SK-N-DZ (cell line): ENCODE measurements at places on chromosomes 11 and 22.
A peak's percentile ranks its signal among the peaks of the same experiment; 100 is the strongest.

DNA sequence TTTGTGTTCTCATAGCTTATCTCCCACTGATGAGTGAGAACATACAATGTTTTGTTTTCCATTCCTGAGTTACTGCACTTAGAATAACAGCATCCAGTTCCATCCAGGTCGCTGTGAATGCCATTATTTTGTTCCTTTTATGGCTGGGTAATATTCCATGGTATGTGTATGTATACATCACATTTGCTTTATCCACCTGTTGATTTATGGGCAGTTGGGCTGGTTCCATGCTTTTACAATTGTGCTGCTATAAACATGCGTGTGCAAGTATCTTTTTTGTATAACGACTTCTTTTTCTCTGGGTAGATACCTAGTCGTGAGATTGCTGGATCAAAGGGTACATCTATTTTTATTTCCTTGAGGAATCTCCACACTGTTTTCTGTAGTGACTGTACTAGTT is 74.8 kb downstream of the ZNF280B start:
- no peak for DNase-seq

DNA sequence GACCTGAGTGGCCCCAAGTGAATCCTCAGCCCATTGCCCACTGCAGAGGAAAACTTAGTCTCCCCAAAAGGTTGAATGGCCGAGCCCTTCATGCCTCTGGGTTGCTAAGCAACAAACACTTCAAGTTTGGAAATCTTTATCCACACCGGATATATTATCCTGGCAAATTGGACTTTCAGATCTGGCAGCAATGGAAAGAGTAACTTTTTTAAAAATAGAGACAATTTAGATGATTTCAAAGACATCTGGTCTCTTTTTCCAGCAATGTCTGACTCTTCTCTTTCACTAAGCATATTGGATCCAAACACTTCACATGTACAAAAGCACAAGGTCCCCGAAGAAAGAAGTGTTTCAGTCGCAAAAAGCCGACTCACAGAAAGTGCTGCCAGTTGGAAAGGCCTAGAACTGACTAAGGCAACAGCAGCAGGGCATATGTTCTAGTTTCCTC is 505.3 kb downstream of the SOX6 start:
- no peak for DNase-seq

- DNase-seq, result no peak
These were observed at the start of gene BBOX1 for GRCh38 chr11:27040302-27041115. Gene BBOX1 (plus strand): TSS chr11:27040815. CDS start chr11:27055431, 14,616 bp downstream.

DNA sequence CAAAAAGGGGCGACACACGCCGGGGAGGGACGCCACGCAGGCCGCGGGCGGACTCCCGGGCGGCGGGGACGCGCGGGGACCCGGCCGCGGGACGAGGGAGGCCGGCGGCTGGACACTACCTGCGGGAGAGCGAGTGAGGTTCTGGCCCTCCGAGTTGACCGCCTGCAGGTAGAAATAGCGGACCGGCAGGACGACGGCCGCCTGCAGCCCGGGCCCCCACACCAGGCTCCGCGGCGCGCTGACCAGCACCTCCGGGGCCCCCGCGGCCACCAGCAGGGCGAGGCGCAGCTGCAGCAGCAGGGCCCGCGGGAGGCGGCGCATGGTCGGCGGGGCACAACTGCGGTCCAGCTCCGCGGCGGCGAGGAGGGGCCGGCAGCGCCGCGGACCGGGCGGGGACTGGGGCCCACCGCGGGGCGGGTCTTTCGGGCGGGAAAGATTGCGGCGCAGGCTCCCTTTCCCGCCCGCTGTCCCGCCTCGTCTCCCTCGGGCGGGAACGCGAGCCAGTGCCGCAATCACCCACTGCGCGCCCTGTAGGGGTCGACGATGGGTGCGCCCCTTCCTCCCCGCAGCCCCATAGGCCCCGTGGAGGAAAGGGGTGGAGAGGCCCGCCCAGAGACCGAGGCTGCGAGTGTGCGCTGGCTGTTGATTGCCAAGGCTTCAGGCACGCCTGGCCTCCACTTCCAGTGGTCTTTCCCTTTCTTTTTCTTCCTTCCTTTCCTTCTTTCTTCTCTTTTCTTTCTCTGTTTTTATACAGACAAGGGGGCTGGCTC is at the start of gene POGLUT3:
TSS of gene POGLUT3 (minus strand) at position 339 of the 770 bp plus-strand sequence. CDS start at position 321, 18 bp downstream.
- peak; percentile 62 for DNase-seq

DNA sequence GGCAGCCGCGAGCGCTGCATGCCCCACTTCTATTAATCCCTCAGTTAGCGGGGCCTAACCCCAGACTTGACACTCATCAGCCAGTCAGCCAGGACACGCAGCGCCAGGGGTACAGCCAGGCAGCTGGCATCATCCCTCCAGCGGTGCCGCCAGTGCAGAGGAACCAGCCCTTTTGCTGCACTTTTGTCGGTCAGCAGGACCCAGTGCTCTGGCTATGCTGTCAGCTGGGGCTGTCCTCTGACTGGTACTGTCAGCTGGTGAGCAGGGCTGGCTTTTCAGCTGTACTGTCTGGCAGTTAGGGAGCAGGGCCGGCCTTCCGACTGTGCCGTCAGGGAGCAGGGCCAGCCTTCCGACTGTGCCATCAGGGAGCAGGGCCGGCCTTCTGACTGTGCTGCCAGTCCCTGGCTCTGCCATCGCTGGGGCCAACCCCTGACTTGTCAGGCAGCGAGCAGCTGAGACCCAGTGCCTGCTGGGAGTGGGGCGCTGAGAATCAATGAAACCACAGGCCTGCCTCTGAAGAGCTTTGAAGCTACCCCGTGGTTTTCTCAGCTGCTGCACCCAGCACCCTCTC is 115.4 kb downstream of the KIAA1671 start:
- DNase-seq, result no peak

GRCh38 chr22:44721213-44721612 is 19.2 kb downstream of the PRR5 start:
- DNase-seq, result no peak

- no peak for DNase-seq
These were observed 351.3 kb downstream of the JRKL start for GRCh38 chr11:96741068-96741467.

GRCh38 chr11:78932757-78933156 is 358.1 kb upstream of the NARS2 start:
- no peak for DNase-seq

DNA sequence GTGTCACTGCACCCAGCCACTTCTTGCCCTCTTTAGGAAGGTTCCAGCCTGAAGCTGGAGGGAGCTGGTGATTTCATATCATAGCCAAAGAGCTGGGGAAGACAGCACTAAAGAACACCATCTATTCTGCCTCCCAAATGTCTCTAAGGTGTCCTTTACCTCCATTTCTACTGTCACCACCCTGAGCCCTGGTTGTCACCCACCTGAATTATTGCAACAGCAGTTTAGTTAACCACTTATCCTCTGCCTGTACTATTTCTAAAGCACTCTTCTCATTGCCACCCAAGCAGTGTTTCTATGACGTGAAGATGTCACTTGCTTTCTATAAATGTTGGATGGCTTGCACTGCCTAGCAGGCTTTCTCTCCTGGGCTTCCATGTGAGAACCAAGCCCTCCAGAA is 69.4 kb upstream of the EED start:
- DNase-seq, result no peak

GRCh38 chr22:41898645-41899044 is 16.2 kb downstream of the SHISA8 start:
- DNase-seq, result no peak

DNA sequence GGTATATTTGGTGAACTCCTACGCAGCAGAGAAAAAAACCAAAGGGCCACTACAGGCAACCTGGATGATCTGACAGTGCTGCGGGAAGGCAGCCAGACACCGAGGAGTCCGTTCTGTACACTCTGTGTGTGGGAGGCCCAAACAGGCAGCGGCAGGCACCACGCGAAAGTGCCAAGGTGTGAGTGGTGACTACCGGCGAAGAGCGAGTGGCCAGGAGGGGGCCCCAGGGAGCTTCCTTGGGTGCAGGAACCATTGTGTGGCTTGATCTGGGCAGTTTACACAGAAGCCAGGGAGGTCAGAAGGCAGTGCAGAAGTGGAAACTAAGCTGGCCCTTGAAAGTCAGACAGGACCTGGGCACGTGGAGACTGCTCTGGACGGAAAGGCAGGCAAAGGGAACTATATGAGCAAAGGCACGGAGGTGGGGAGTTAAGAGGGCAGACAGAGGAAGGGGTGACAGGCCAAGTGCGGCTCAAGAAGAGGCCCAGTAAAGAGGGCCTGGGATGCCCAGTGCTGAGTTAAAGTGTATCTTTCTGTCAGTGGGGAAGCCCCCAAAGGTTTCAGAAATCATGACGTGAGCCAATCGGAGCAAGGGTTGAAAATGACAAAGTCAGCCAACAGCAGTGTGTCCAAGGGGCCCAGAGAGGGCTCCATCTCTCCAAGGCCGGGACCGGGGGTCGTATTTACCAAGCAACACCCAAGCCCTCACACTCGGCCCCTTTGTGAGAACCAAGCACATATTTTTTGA is 10.6 kb downstream of the TMEM184B start:
- DNase-seq, result no peak

- DNase-seq, result no peak
These were observed 8.5 kb upstream of the ADORA2A start for GRCh38 chr22:24418786-24419474.

DNA sequence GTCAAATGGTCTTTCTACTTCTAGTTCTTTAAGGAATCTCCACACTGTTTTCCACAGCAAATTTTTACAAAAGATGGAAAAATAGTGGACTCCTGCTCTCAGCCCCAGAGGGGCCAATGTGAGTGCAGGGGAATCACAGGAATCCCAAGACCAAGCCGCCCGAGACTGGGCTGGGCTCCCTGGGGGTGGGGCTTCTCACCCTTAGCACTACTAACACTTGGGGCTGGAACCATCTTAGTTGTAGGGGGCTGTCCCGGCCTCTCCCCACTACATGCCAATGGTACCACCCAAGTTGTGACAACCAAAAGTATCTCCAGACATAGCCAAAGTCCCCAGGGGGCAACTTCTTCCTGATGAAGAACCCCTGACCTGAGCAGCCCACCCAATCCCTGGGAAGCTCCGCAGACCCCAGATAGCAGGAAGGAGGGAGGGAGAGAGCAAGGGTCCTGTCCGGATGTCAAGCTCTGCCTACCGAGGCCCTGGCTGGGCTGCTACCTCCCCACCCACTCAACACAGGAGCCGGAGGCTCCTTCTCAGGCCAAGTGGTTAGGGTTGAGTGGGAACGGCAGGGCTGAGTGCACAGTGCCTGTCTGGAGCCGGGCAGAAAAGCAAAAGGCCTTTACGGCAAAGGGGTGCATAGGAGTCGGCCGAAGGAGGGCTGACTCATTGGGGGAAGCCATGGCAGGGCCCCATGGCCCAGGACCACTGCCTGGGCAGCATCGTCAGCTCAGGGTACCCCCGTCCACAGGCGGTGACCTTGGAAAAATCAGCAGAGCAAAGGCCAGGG is 122.5 kb upstream of the FGF3 start:
- no peak for DNase-seq

DNA sequence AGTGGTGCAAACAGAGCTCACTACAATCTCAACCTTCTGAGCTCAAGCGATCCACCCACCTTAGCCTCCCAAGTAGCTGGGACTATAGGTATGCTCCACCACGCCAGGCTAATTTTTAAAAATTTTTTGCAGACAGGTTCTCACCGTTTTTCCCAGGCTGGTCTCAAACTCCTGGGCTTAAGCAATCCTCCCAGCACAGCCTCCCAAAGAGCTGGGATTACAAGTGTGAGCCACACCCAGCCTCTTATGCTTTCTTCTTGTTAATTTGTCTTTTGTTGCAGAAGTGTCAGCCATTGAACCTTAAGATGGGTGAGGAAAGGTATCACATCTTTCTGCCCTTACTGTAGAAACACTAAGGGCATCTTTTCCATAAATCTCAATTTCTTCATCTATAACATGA is 34.9 kb downstream of the DENND5A start:
- no peak for DNase-seq

GRCh38 chr11:69884751-69885150 is 65.5 kb upstream of the FGF3 start:
- DNase-seq, result no peak

- no peak for DNase-seq
These were observed 847.3 kb downstream of the JRKL start for GRCh38 chr11:97237151-97237550.

DNA sequence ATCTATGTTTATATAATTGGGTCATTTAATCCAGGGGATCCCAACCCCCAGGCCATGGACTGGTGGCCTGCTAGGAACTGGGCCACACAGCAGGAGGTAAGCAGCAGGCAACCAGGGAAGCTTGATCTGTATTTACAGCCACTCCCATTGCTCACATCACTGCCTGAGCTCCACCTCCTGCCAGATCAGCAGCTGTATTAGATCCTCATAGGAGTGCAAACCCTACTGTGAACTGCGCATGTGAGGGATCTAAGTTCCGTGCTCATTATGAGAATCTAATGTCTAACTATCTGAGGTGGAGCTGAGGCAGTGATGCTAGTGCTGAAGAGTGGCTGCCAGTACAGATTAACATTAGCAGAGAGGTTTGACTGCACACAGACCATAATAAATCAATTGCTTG is 32.8 kb downstream of the MS4A2 start:
- DNase-seq, result no peak

- DNase-seq, result no peak
These were observed 107.3 kb upstream of the FGF3 start for GRCh38 chr11:69926376-69927050.

- DNase-seq, result no peak
These were observed 859.3 kb downstream of the BRD1 start for GRCh38 chr22:48968201-48968959.

GRCh38 chr22:50641696-50642607 is 14.0 kb upstream of the ARSA start:
- DNase-seq, result peak; percentile 75

DNA sequence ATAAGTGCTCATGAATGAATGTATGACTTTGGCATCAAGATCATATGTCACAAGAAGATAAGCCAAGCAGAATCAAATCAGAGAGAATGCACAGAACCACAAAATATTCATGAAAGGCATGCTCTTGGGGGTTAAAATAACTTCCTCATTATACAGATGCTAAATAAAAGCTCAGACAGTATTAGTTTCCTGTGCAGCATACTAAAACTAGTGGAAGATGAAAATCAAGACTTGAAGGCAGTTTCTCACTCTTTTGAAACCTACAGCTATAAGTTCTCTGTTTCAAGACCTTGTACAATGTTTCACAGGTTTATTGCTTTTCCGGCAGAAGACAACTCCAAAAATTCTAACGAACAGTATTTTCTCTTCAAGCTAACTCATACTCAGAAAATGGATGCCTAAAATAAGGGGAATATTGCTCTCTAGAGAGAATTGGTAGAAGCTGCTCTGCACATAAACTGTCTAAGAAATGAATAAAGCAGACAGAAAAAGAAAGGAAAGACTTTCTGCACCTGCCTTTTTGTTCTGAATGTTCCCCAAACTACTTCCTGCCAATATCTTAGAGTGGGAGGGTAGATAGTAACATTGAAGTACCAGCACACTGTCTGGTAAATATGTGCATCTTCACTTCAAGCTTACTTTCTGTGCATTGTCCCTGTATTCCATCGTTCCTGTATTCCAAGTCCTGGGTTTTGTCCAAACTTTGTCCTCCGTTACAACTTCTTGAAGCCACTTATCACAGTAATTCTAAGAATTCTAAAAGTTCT is 639.4 kb upstream of the FAT3 start:
- DNase-seq, result no peak

GRCh38 chr11:12088047-12088481 is 22.3 kb upstream of the MICAL2 start:
- no peak for DNase-seq
